ENCODE measurements at places on chromosomes 3 and 15. TPM values are rescaled to one million over a fixed set of nuclear protein-coding genes. Genes with fewer than 3 reads are reported as not detected.
A peak's percentile ranks its signal among the peaks of the same experiment; 100 is the strongest.

DNA sequence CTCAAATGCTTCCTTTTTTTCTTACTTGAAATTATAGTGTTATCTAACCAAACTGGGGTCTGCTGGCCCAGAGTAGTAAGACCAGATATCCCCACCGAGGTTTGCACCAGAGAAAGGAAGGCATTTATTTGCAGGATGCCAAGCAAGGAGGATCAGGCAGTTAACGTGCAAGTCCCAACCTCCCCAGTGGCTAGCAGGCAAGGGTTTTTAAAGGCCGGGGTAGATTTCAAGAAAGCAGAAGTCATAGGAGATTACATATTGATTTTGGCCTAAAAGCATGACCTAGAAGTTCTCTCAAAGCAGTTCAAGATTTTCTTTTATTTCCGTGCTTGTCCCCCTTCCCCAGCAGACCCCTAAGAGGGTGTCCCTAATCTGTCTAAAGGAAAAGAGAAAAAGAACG lies 32.8 kb upstream of the STRIT1 start:
- no peak for DNase-seq

GRCh38 chr3:130671545-130672312 lies 74.9 kb downstream of the PIK3R4 start:
- no peak for DNase-seq

DNA sequence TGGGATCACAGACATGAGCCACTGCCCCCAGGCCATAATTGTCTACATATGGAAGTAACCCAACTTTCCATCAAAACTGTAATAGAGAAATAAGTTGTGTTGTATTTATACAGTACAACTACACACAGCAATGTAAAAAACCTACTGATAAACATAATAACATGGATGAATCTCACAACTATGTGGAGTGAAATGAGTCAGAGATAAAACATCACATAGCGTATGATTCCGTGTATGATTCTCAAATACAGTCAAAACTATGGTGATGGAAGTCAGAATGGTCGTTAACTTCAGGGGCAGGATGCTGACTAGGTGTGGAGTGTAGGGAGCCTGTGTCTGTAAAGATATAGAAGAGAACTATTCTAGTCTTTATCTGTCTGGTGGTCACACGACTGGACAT lies 332.7 kb upstream of the SLCO3A1 start:
- DNase-seq = no peak

DNA sequence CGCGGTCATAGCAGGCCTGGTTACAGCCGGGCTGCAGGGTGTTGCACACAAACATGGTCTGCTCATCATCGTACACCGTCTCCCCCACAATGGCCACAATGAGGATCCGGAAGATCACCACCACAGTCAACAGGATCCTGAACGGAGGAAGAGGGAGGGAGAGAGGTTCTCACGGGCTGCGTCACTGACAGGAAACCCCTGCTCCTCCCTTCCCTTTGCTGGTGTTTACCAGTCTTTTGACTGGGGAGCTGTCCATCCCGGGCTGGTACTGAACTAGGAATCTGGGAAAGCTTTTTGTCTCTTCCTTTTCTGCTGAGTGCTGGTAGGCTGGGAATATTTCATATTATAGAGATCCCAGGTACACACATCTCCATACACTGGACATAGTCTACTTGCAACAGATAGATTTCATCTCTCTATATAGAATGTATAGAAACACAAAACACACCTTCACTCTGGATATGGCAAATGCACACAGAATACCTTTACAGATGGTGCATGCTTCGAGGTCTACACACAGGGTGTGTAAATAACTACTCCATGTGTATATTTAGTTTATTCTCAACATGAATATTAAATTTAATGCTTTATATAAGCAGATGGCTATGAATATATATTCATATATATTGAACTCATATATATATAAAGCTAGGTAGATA lies 1.4 kb downstream of the GJD2 start:
- peak; percentile 57 for DNase-seq

GRCh38 chr3:156685198-156685597 lies 10.8 kb downstream of the TIPARP start:
- no peak for DNase-seq

GRCh38 chr3:21059404-21059803 lies 691.6 kb downstream of the ZNF385D start:
- DNase-seq = no peak

GRCh38 chr3:45978006-45978761 lies 17.4 kb downstream of the FYCO1 start:
- DNase-seq = no peak

DNA sequence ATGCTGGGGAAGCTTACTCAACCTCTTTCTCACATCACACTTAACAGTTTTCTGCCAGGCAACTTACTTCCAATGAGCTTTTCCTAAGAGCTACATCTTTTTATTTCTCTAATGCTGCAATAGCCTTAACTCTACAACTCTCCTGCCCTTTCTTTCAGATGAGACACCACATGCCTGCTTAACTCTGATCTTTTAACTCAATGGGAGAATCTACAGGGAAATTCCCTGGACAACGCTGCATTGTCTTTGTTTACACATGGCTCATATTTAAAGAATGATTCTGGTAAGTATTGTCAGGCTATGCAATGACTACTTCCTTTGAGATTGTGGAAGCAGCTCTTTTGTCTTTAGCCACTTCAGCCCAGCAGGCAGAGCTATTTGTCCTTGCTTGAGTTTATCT lies 353.1 kb upstream of the BCHE start:
- DNase-seq = no peak

DNA sequence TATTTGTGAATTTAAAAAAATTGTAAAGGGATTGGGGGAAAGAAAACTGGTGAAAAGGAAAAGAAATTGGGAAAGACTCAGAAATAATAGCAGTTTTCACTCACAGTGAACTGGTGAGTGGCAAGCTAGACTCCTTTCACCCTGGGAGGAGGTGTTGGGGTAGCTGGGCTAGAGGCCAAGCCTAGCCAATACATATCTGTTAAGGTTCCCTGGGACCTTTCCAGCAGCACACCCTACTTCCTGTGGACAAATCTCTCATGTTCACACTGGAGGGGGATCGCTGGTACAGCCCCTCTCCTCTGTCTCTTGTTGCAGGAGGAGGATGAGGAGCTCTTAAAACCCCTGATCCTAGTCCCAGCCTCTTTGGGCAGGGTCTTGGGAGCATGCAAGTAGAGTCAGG lies 3.7 kb upstream of the RPP25 start:
- DNase-seq = no peak

DNA sequence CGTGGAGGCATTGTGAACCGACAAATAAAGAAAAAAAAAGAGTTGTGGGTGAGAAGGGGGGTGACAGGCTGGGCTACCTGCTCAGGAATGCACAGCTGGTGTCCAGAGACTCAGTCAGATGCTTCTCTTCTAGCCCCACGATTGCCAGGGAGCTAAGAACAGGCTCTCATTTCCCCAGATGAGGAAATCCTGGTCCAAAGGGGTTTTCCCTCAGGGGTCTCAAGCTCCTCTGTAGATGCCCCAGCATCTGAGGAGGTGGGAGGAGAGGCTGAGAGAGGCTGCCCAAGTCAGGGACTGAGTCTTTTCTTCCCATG lies 35.5 kb downstream of the BNC1 start:
- DNase-seq = no peak

GRCh38 chr3:106750092-106750491 lies 627.1 kb upstream of the CCDC54 start:
- no peak for DNase-seq

DNA sequence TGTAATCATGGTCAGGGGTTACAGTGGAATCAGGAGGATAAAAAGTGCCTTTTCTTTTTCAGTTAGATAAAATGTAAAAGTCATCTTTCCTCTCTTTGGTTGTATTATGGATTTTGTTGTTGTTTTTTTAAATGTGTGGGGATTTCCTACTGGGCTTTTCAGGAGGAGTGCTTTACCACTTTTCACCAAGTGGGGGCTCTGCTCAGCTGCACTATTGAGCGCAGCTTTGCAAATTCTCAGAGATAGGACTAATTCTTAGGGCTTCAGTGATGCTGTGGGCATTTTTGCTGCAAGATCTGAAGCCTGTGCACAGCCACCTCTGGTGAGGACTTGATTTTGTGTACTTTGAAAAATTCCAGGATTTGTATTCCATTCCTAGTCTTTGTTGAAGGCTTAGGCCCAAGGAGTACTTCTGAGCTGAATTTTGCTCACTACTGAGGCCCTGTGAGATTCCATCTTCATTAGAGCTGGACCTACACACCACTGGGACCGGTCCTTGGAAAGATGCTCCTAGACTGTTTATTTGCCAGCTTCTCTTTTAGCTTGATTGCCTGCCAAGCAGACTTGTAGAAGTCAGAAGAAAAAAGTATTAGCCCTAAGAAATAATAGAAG lies 7.5 kb downstream of the GNB5 start:
- DNase-seq = peak; percentile 59

DNA sequence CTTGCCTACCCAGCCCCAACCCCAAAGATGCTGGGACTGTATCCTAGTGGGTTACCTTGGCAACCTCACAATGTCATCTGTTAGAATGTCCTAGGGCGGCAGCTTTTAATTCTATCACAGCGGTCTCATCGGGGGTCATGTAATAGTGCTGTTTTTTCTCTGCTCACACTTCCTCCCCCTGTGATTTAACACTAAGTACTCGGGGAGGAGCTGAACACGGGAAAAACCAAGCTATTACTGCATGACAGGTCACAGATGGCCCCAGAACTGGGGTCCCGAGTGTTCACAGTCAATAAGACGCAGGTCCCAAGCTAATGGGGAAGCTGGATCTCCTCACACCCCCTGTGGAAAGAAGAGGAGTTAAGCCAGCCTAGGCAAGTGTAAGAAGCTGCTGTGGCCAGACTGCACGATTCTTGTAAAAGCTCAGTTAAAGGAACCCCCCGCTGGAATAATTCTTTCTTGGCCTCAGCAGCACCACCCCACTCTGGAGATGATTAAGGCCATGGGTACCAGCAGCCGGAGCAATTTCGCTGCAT lies 2.5 kb upstream of the RFTN1 start:
- DNase-seq = no peak

GRCh38 chr3:24136624-24137310 lies 191.7 kb downstream of the NR1D2 start:
- DNase-seq = no peak

- no peak for DNase-seq
Observed at GRCh38 chr3:8573342-8573926, 71.2 kb downstream of the SSUH2 start.

DNA sequence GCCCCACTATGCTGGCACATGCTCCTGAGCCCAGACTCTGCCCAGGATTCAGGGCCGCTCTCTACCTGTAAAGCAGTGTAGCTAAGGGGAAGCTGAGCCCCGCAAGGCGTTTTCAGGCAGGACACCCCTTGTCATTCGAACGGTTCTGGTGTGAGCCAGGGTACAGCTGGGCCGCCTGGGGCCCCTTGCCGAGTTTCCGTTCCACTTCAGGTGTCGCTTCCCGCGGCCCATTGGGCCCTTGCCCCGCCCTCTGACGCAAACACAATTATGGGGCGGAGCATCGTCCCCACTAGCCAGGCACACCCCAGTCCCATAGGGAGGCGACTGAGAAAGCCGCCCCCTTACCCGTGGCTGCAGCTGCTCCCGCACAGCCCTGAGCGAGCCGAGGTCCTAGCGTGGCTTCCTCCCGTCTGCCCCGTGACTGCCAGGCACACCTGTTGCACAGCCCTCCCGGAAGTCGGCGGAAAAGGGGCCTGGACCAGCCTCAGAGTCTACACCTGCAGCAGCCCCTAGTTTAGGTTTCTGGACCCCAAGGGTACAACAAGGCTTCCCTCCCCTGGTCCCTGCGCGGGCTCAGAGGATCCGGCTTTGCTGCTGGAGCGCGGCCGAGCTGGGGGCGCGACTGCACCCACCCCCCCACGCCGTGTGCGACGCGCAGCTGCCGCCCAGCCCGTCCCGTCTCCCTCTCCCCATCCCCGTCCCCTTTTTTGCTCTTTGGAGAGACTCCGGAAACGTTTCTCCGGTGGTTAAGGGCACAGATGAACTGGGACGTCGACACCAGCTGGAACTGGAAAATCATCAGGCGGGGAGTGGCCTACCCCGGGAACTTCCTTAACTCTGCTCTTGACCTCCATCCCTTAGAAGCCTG lies at the start of gene PLSCR2:
Gene PLSCR2 (minus strand): TSS at position 412 of the 868 bp plus-strand sequence. CDS start 9,657 bp downstream, outside the sequence.
- peak; percentile 30 for DNase-seq

DNA sequence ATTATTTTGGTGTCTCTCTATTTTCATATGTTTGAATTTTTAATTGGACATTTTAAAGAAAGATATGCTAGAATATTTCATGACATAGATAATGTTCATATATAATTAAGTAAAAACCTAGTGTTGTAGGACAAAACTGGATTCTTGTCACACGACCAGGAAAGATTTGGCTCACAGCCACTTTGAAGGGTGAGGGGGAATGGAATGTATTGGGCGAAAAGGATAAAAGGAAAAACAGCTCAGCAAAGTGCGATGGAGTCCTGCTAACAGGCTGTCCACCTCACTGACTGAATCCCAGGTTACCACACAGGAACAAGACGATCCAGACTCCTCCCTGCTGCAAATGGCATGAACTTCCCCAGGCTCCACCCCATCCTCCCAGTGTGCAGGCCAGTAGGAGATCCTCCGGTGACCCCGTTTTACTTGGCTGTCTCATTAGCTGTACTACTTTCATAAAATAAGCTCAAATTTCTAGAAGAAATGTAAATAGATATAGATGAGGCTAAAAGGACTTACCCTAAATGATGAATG lies 186.2 kb downstream of the CD47 start:
- no peak for DNase-seq

GRCh38 chr3:170322566-170323269 lies 34.8 kb upstream of the SKIL start:
- no peak for DNase-seq

DNA sequence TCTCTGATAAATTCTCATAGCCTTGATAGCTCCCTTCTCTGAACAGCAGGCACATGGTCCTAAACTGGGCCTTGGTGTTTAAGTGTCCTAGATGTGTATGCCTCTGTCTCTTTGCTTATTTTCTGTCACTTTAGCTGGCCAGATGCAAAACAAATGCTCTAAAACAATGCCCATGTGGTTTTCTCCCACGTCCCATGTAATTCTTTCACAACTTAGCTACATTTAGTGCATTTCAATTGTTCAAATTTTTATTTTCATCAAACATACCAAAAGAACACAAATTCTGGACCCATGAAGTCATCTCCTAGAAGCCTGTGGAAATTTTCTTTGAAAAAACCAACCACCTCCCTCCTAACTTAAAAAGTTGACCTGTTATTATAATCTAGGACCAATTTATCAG lies 491.3 kb upstream of the AGTR1 start:
- DNase-seq = no peak

GRCh38 chr3:21259896-21260295 lies 491.1 kb downstream of the ZNF385D start:
- DNase-seq = no peak

DNA sequence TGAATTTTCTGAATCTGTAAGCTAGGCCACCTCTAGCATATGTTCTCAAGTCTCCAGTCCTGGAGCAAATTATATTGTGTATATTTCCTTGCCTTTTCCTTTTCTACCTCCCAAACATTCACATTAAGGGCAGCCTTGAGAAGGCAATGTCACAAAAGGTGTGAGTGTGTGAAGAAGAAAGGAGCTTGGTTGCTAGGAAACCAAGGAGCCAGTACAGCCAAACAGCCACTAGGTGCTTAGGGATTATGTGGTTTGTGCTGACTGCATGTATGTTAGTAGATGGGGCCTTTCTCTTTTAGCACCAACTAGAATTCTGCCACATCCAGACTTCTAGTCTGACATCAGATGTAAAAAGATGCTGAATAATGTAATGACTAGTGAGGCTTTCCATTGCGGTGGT lies 118.8 kb upstream of the DAZL start:
- peak; percentile 5 for DNase-seq

The SPTBN5 gene
- total RNA-seq = 3.2 TPM

The SERINC4 gene
- total RNA-seq = not detected

The KBTBD8 gene
- 2.6 TPM for total RNA-seq

The SERPINI2 gene
- not detected for total RNA-seq

The GHSR gene
- total RNA-seq = not detected

The MGLL gene
- 73.0 TPM for total RNA-seq

The RASGRP1 gene
- 0.37 TPM for total RNA-seq

The MAP6D1 gene
- total RNA-seq = 3.0 TPM

The ACTRT3 gene
- total RNA-seq = 4.7 TPM

The TMEM40 gene
- total RNA-seq = not detected

The ROPN1 gene
- total RNA-seq = not detected

The MST1R gene
- 0.34 TPM for total RNA-seq

All from dermis blood vessel endothelial cell (primary cell).